Glomerular endothelial cell (primary cell): ENCODE measurements at places on chromosomes 6 and 20.

- no peak for DNase-seq
Observed at GRCh38 chr6:140811642-140812041, 1321.1 kb upstream of the GJE1 start.

- no peak for DNase-seq
Observed at GRCh38 chr6:24985323-24985722, 49.6 kb upstream of the RIPOR2 start.

GRCh38 chr6:151374036-151374683 lies 17.2 kb downstream of the ZBTB2 start:
- no peak for DNase-seq

GRCh38 chr6:29625337-29625930 lies 7.5 kb downstream of the GABBR1 start:
- no peak for DNase-seq

- no peak for DNase-seq
Observed at GRCh38 chr6:155818698-155819097, 363.1 kb upstream of the NOX3 start.
